A549 (cell line): ENCODE measurements at places on chromosomes 1 and 21.

- DNase-seq = peak; percentile 90
Observed at GRCh38 chr1:156746728-156747631, 4.5 kb downstream of the HDGF start.

DNA sequence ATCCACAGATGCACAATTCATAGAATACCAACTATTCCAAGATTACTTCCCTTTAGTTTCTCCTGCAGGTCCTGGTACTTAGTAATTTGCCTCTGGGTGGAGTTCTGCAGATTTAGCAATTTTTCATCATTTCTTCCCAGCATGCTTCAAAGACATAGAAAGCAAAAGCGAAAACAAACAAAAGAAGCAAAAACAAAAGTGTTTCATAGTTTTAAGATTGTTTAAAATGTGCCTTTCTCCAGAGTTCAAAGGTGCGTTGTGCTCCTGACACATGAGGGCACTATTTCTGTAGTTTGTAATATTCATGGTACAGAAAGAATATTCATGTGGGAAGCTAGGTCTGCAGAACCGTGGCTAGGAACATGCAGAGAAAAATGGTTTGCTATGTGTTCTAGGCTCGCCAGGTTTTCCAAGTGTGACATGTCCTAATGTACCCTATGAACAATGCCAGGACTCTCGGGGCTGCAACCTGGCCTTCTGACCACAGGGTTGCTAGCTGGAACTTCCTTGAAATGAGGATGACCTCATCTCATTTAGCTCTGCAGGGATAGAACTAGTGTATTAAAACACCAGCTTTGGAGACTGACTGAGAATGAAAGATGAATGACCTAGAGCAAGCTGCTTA, 30.0 kb upstream of the RCSD1 start:
- DNase-seq = peak; percentile 42

- DNase-seq = no peak
Observed at GRCh38 chr1:22364326-22364650, 87.4 kb upstream of the ZBTB40 start.

- DNase-seq = no peak
Observed at GRCh38 chr1:206563367-206564207, 48.7 kb downstream of the EIF2D start.

DNA sequence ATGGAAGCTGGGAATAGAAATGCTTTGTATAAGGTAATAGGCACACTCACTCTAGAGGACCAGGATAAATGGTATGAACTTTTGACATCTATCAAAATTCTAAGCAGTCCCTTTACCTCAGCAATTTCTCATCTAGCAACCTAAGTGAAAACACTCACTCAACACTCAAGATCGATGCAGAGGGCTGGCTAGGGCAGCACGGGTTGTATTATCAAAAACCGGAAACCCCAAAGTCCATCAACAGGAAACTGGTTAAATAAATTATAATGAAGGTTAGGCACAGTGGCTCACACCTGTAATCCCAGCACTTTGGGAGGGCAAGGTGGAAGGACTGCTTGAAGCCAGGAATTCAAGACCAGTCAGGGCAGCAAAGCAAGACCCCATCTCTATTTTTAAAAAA, 9.4 kb downstream of the USP48 start:
- DNase-seq = no peak

DNA sequence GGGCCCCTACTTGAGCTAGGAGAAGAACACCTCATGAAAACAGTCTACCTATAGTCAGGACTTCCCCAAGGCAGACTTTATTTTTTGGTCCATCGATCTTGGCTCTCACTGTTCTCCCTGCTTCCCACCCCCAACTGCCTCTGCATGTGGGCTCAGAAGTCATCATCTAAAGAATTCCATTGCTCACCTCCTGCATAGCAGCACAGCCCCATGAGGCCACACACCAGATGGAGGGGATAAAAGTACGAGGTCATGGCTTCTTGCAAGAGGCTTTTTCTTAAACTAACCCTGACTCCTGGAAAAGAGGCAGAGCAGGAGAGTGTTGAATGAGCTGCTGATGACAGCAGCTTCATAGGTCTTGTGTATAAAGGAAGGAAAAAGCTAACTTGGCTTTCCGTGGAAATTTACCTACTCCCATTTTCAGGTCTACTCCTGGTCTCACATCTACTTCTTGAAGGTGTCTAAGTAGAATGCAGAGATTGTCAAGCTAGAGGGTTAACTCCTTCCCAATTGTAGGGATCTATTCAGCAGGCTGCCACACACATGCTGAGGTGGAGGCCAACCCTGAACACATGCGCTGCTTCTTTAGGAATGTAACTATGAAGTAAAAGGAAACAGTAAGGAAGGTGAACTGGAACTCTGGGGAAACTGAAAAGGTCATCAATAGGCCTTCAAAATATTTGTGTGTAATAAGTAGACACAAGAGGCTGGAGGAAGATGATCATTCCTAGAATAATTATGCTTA, 18.7 kb downstream of the WNT2B start:
- DNase-seq = no peak

GRCh38 chr1:232142403-232143314, 487.3 kb downstream of the SIPA1L2 start:
- DNase-seq = peak; percentile 82

DNA sequence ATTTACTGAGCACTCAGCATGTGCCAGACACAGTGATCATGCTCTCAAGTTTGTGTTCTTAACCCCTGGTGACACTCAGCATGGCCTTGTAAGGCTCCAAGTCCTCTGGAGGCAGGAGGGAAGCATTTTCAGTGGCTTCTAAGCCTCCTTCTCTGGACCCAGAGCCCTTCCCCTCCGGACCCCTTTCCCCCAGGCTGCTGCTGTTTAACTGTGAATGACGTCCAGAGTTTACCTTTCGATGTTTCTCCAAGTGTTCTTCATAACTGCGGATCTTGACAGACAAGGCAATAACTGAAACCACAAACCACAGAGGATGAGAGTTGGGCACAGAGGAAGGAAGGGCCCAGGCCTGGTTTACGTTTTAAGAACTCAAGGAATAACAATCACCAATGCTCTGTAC, 6.5 kb downstream of the MRPS15 start:
- DNase-seq = no peak

- DNase-seq = no peak
Observed at GRCh38 chr1:154460695-154461260, 41.2 kb upstream of the TDRD10 start.

DNA sequence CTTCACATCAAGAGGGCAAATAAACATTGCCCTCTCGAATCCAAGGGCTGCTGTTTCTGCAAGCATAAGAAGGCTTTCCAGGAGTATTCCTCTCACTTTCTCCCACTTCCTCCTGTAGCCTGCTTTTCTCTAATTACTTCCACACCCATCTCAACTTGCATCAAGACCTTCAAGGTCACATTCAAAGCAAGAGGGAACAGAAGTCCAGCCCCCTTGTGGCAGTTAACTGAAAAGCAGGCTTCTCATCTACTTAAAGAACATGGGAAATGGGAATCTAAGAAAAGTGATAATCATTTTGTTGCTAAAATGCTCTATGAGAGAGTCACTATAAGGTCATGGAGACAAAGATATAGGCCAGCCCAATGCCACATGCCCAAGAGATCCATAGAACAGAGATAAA, 874.4 kb downstream of the KCNT2 start:
- DNase-seq = peak; percentile 36

DNA sequence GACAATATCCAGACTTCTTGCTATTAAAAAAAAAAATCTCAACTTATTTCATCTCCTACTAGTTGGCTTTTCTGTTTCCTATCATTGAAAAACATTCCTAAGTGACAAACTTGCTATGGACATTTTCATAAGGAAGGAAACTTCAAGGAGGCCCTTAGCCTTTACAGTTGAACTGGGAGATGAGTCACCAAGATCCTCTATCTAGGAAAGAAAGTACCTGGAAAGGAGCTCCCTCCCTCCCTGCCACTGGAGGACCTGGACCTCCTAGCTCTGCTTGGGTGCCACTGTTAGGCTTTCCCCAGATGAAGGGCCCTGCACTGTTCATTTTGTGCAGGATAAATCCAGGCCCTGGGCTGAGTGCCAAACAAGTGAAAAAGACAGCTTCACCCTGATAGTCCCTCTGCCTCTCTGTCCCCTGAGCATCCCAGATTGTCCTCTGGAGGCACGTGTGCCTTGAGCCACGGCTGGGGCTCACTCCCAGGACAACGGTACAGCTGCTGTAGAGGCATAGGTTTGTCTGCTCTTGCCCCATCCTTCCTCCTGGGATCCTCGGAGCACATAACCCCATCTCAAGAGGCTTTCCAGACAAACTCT, 40.2 kb upstream of the SOX13 start:
- DNase-seq = no peak

GRCh38 chr1:63630238-63630637, 37.0 kb downstream of the PGM1 start:
- no peak for DNase-seq

- no peak for DNase-seq
Observed at GRCh38 chr1:225437710-225438437, 10.0 kb upstream of the LBR start.

GRCh38 chr1:157562515-157562914, 10.2 kb upstream of the FCRL5 start:
- DNase-seq = no peak

DNA sequence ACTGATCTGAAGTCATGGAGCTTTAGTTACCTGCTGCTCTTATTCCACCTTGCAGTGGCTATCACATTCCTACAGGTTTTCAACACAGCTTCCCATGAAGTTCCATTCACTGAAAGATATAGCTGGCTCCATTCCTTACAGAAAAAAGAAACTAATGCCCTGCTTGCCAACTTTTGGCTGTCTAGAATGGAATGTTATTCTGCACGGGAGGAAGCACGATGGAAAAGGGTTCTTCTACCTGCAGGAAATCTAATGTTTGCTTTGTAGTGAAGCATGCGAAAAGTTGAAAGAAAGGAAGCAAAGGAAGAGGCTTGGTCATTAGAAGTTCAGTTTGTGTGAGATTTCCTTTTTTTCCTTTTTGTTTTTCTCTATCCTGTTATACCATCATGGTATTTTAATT, 32.6 kb downstream of the GIPC2 start:
- no peak for DNase-seq

GRCh38 chr1:180003026-180003695, 48.6 kb downstream of the CEP350 start:
- DNase-seq = no peak

DNA sequence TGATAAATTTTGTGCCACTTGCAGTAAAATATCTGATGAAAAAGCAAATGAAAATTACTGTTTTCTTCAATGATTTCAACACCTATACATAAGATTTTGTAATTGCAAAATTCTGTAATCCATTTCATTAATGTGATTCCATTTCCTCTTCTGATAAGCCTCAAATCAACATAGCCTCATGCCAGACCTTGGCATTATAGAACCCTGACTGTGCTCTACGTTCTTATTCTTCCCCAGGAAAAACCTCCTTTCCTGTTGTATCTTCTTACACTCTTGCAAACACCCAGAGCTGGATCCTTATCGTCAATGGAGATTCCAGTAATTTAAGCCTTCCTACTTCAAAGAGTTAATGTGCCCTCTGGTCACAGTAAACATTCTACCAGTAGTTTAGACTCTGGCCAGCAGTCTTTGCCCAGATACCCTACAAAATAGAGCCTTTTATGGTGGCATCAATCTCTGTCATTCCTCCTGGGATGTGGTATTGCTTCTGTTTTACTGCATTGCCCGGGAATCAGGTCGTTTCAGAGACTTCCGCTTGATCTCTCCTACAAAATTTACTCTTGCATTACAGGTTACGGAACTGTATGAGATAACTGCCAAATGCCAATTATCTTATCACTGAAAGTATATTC, 48.5 kb upstream of the CHRM3 start:
- DNase-seq = no peak

GRCh38 chr1:5725855-5726585, 266.2 kb downstream of the NPHP4 start:
- DNase-seq = no peak

DNA sequence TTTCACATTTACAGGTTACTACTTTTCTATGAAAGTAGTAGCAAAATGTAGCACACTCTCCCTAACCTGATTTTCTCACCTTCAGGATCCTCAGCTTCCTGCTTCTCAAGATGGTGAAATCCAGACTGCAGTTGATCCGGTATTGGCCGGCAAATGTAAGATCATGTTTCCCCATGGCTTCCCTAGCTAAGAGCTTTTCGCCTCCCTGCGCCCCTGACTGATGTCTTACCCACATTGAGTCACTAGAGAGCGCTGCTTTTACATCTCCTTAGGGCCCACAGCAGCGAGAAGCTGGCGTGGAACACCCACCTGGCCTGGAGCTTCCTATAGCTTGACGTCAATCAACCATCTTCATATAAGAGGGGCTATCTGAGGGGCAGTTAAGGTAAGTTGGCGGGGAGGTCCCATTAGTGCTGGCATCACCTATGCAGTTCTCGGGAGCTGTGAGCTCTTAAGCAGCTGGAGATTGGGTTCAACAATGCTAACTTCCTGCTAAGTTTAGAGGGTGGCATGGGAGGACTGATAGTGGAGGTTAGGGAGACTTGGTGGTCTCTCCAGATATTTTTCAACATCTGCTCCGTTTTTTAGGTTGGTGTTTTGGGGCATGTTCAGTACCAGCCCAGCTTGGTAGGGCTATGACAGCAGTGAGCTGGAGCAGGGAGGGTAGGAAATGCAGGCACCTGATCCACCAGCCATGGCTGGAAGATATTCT, 5.5 kb downstream of the PTPN7 start:
- peak; percentile 80 for DNase-seq

DNA sequence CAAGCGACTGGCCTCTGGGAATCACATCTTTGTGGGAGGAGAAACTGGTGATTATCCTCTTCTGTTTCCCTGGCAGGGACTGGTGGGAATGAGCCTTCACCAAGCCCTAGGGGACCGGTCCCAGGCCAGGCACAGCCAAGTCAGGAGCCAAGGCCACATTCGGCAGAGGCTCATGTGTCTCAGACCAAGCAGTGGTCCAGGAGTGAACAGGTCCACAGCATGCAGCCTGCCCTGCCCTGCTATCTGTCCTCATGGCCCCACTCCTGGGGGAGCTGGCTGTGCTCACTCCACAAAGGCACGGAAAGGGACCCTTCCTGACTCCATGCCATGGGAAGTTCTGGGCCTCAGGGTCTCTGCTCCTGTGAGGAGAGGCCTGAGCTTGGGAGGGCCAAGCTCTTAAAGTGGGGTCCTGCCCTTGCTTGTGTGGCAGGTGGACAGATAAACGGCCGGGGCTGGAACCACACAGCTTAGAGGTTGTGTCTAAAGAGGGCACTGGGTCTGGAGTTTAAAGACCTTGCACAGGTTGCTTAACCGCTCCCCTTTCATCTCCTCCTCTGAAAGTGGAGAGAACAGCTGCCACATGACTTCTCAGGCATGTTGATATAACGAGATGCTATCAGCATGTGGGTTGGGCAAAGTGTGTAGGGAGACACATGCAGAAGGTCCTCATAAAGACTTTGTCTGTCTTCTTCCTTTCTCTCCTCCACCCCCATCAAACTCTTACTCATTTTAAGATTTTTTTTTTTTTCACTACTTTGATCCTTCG, 57.5 kb downstream of the CASQ2 start:
- DNase-seq = no peak

DNA sequence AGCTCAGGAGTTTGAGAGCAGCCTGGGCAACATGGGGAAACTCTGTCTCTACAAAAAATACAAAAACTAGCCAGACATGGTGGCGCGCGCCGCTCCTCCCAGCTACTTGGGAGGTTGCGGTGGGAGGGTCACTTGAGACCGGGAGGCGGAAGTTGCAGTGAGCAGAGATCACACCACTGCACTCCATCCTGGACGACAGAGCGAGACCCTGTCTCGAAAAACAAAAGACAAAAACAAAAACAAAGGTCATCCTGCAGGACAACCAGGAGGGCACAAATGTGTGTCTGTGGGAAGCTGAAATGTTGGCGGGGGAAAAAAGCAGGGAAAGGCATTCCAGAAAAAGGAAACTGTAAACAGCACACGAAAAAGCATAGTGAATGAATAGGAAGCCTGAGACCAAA, 104.1 kb upstream of the HNRNPU start:
- DNase-seq = no peak

GRCh38 chr1:86567878-86568277, 21.0 kb downstream of the CLCA4 start:
- DNase-seq = no peak
